ENCODE measurements at places on chromosomes 13 and 19.

DNA sequence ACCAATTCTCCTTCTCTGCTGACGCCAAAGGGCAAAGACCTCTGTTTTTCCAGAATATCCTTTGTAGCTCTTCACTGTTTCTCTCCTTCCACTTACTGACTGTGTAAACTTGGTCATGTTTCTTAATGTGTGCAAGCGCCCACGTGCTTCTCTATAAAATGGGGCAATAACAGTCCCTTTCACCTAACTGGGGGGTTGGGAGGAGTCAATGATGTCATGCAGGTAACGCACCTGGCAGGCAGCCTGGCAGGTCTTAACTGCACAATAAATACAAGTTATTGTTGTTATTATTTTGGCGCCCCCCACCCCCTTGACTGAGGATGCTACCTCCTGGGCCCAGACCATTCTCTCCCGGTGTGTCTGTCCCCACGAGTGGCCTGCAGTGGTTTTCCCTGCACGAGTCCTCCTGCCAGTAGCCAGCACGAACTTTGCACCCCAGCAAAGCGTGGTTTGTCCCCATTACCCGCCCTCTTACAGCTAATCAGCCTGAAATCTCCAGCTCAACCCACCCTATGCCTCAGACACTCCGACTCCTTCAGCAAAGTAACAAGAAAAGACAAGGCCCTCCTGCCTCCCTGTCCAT lies 5.3 kb downstream of the SBSN start:
- DNase-seq, result no peak

- DNase-seq, result no peak
Measured at GRCh38 chr19:31572102-31572975, 223.1 kb upstream of the TSHZ3 start.

DNA sequence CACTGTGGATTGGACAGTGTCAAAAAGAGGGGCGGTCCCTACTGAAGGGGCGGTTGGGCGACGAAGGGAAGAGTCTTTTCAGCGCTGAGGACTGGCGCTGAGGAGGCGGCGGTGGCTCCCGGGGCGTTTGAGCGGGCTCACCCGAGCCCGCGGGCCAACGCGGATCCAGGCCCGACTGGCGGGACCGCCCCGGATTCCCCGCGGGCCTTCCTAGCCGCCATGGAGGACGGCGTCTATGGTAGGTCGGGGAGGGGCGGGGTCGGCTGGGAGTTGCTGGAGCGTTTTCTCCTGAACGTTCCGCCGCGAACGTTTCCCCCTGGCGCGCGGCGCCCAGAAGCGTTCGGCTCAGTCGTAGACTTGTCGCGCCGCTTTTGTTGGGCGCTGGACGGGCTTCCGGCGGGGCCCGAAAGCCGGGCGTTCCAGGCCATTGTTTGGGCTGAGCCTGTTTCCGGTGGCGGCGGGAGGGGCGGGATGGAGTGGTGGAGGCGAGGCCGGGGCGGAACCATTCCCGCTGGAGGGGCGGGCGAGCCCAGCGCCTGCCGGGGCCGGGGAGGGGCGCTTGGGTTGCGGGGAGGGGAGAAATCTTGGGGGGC lies at the start of gene CYTH2:
CYTH2 (plus strand) TSS at position 81 of the 593 bp plus-strand sequence; CDS start at position 220, 139 bp downstream.
- no peak for DNase-seq

DNA sequence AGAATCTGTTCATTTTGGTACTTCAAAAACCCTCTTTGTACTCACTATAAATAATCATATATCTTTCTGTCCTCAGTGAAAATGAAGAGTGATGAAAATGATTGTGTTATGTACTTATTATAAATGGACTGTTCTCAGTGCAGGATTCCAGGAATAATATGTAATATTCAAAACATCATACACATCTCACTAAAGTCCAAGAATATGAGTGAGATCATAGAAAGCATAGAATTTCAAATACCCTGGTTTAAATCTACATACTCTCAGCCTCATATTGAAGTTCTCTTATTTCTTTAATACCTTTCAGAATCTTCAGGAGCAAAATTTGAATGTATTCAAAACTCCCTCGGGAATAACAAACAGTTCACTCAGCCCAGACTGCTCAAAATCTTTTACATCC lies 868.0 kb downstream of the SLITRK6 start:
- no peak for DNase-seq

GRCh38 chr13:39259371-39260140 lies 221.3 kb downstream of the NHLRC3 start:
- DNase-seq, result no peak
